ENCODE measurements at places on chromosomes 5 and 9. TPM values are rescaled to one million over a fixed set of nuclear protein-coding genes. Genes with fewer than 3 reads are reported as not detected.
A peak's percentile ranks its signal among the peaks of the same experiment; 100 is the strongest.

DNA sequence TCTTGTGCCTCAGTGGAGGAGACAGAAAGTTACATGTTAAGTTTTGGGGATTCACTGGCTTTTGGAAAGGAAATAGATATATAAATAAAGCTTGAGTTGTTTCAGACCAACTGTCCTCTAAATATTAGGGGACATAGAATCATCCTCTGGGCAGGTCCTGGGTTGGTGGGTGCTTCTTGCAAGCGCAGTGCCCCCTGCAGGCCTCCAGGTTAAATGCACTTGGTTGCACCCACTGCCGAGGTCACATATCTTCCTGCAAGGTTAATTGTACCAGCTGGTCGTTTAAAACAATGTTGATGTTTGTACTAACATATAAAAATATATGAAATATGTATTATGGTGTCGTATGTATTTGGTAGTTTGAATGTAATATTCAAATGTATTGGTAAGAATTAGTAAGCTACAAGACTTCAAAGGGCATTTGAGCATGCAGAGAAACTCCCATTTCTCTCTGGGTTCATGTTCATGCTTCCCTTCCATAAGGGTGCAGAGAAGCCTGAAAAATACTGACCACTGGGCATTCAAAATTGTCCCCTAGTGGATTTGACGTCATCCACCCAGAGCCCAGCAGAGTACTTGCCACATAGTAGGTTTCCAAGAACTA lies 87.0 kb downstream of the ZNF618 start:
- H3K36me3 ChIP-seq: peaks cover 12% of the 10 kb centered on the region
- no peak overlapping the region for H3K27ac ChIP-seq
- DNase-seq: no peak
- H3K27me3 ChIP-seq: no peaks in the 10 kb centered on the region

- H3K4me1 ChIP-seq: peaks cover 22% of the 10 kb centered on the region
- DNase-seq: no peak
- no peaks in the 10 kb centered on the region for H3K27me3 ChIP-seq
- peaks cover 2% of the 10 kb centered on the region for H3K36me3 ChIP-seq
Observed at GRCh38 chr5:42949348-42950115, 90.6 kb downstream of the ANXA2R start.

GRCh38 chr5:133564921-133565565 lies 47.3 kb downstream of the FSTL4 start:
- no peak for DNase-seq
- H3K27ac ChIP-seq: no peak overlapping the region
- H3K4me1 ChIP-seq: no peaks in the 10 kb centered on the region
- peaks cover 48% of the 10 kb centered on the region for H3K27me3 ChIP-seq
- H3K4me3 ChIP-seq: no peak overlapping the region
- H3K36me3 ChIP-seq: no peaks in the 10 kb centered on the region

DNA sequence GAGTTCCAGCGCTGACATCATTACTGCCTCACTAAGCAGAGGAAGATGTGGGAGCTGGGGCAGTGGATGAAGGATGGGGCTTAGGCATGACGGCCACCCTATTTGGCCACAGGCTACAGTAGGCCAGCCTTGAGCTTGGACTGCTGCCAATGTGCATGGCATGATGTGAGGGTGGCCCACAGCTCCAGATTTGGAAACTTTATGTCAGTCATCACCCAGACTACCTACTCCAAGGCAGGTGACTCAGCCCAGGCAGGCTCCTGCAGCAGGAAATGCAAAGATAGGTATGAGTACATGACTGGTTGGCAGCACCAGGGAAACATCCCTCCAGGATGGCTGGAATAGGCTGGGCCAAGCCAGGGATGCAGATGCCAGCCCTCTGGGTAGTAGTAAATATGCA lies 303.6 kb downstream of the SPOCK1 start:
- DNase-seq: no peak
- H3K4me1 ChIP-seq: peaks cover 25% of the 10 kb centered on the region
- H3K36me3 ChIP-seq: no peaks in the 10 kb centered on the region
- H3K27ac ChIP-seq: no peak overlapping the region
- no peak overlapping the region for H3K4me3 ChIP-seq

DNA sequence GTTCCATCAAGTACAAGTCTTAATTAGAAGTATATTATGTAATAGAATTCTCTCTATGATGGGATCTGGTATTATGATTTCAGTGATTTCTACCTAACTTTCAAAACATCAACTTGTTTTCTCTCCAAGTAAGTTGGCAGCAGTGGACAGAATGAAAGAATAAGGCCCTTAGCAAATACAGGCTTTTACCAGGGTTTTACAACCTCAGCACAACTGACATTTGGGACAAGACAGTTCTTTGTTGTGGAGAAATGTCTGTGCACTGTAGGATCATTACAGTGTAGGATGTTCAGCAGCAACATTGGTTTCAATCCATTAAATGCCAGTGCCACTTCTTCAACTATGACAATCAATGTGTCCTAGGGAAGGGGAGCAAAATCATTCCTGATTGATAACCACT lies 48.8 kb downstream of the MLANA start:
- H3K4me1 ChIP-seq: peaks cover 2% of the 10 kb centered on the region
- no peak overlapping the region for H3K4me3 ChIP-seq
- H3K27me3 ChIP-seq: no peaks in the 10 kb centered on the region
- no peak for DNase-seq
- no peak overlapping the region for H3K27ac ChIP-seq
- peaks cover 3% of the 10 kb centered on the region for H3K36me3 ChIP-seq

DNA sequence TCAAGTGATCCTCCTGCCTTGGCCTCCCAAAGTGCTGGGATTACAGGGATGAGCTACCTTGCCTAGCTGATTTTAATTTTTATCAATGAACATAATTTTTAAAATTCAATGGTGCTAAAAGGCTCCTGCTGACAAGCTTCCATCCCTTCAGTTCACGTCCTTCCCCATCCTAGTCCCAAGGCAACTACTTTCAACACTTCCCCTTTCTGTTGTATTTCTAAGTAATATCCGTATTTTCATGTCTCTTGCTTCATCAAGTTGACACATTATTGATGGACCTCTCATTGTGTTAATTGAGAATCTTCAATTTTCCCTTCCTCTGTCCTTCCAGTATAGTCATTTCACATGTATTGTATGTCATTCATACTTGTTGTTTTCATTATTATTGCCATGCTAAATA lies 93.8 kb upstream of the RASGRF2 start:
- H3K36me3 ChIP-seq: peaks cover 7% of the 10 kb centered on the region
- no peak for DNase-seq
- no peaks in the 10 kb centered on the region for H3K27me3 ChIP-seq
- H3K4me1 ChIP-seq: peaks cover 20% of the 10 kb centered on the region

DNA sequence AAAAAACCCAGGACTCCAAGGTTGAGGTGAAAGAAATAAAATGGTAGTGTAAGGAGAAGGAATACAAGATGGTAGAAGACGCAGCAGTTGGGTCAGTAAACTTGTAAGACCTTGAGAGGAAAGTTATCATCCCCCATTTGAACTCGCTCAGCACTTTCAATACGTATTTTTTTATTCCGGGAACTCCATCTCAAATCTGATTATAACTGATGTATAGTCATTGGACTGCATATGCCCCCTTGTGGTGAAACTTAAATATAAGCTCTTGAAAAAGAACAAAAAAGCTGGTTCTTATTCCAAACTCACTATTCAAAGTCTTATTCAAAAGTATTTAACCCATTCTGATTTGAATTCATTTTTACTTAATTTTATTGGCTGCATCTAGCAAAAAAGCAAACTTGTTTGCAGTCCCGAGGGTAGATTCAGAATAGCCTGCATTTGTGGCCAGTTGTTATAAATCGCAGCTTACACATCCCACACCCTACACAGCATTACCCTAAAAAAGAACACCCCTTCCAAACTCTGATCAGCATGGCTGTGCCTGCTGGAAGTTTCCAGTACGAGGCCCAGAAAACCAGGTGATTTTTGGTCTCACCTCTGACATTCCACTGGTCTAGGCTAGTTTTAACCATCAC lies 118.0 kb downstream of the ESM1 start:
- H3K4me1 ChIP-seq: peaks cover 11% of the 10 kb centered on the region
- H3K36me3 ChIP-seq: peaks cover 2% of the 10 kb centered on the region
- H3K27ac ChIP-seq: no peak overlapping the region

- peaks cover 19% of the 10 kb centered on the region for H3K4me1 ChIP-seq
- no peak for DNase-seq
- no peak overlapping the region for H3K27ac ChIP-seq
- no peaks in the 10 kb centered on the region for H3K27me3 ChIP-seq
- peaks cover 21% of the 10 kb centered on the region for H3K36me3 ChIP-seq
Observed at GRCh38 chr5:176899946-176900779, 1.0 kb upstream of the HK3 start.

DNA sequence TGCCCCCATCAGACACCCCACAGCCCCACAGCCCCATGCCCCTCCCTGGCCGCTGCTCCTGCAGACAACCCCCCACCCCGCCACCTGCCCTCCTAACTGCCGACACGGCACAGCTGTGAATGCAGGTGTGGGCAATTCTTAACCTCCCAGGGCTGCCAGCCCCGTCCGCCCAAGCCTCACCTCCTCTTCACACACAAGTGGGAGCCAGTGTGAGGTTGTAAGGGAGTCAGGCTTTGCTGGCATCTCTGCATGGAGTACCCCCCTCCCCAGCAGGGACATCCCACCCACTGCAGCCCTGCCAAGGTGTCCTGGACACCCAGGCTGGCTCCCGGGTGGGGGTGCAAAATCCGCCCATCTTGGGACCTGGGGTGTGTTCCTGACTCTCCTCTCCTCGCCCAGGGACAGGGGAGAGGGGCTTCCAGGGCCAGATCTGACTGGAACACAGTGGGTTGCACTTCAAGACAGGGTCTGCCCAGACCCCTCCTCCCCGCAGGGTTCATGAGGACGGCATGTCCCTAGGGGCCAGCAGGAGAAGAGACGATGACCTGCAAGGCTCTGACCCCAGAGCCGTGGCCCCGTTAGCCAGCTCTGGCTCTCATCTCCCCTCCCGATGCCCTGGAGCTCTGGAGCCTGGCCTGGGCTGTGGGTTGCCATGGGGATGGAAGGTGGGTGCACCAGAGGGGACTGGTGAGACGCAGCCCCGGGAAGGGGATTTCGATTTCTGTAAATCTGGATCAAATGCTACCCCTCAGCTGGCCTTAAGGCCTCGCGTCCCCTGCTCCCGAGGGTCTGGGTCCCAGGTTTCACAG lies 34.4 kb downstream of the SARDH start:
- peaks cover 1% of the 10 kb centered on the region for H3K36me3 ChIP-seq
- peaks cover 4% of the 10 kb centered on the region for H3K27me3 ChIP-seq
- H3K4me1 ChIP-seq: peaks cover 8% of the 10 kb centered on the region
- DNase-seq: peak; percentile 84

DNA sequence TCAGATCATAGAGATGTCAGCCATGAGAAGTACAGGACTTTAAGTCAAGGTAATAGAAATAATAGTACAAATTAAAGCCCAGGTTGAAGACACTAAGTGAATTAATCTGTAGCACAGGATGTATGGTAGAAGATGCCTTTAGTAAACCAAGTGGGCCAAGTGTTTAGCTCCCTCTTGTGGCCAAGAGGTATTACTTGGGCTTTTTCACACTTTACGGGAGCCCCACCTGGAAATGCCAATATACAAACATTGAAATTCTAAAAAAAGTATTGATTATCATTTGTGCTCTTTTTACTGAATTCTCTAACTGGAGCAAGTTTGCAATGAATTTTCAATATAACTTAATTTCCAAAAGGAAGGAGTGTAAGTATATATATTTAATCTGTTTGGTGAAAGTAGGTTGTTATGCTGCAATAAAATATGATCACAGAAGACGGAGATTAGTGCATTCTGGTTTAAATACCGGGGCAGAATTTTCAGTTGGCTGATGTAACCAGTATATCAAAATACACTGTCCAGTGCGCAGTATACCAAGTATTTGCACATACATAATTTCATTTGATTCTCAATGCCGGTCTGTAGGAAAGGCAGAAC lies 84.7 kb downstream of the PARP8 start:
- H3K36me3 ChIP-seq: no peaks in the 10 kb centered on the region
- H3K27me3 ChIP-seq: no peaks in the 10 kb centered on the region
- no peak overlapping the region for H3K27ac ChIP-seq
- no peak overlapping the region for H3K4me3 ChIP-seq
- H3K4me1 ChIP-seq: peaks cover 13% of the 10 kb centered on the region
- DNase-seq: no peak

- H3K4me3 ChIP-seq: no peak overlapping the region
- peaks cover 33% of the 10 kb centered on the region for H3K4me1 ChIP-seq
- H3K27me3 ChIP-seq: no peaks in the 10 kb centered on the region
- peaks cover 10% of the 10 kb centered on the region for H3K36me3 ChIP-seq
- peak overlapping the region; percentile 34 for H3K27ac ChIP-seq
- peak; percentile 77 for DNase-seq
Observed at GRCh38 chr9:137672907-137673791, 54.3 kb downstream of the EHMT1 start.

- H3K27me3 ChIP-seq: no peaks in the 10 kb centered on the region
- peak overlapping the region; percentile 91 for H3K27ac ChIP-seq
- no peak overlapping the region for H3K4me3 ChIP-seq
Observed at GRCh38 chr5:119274030-119274766, 81.6 kb upstream of the TNFAIP8 start.

- H3K27ac ChIP-seq: no peak overlapping the region
- no peak overlapping the region for H3K4me3 ChIP-seq
- H3K36me3 ChIP-seq: no peaks in the 10 kb centered on the region
- peaks cover 4% of the 10 kb centered on the region for H3K4me1 ChIP-seq
Observed at GRCh38 chr9:107496976-107497375, 7.4 kb upstream of the KLF4 start.

DNA sequence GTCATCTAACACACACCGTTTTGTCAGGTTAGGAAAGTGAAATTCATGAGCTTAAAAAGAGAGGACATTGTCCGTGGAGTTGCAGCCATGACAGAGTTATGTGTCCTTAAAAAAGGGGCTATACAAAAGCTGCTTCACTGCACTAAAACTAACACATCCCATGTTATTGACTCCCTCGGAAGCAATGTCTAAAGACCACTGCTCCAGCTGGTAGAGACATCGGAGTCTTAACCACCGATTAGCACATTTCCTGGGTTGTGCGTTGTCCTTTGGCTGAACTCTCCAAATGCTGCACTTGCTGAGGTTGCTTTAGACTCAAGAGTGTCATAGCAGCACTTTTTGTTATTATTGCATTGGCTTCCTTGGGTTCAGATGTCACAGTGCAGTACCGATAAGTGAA lies 128.3 kb upstream of the C9orf72 start:
- H3K36me3 ChIP-seq: no peaks in the 10 kb centered on the region
- no peak for DNase-seq
- H3K27me3 ChIP-seq: peaks cover 6% of the 10 kb centered on the region
- no peak overlapping the region for H3K4me3 ChIP-seq
- H3K4me1 ChIP-seq: no peaks in the 10 kb centered on the region
- H3K27ac ChIP-seq: no peak overlapping the region

CNTLN gene
- 10.9 TPM for total RNA-seq

URM1 gene
- total RNA-seq: 60.6 TPM

PDE6A gene
- total RNA-seq: 0.12 TPM

CER1 gene
- not detected for total RNA-seq

MYOZ3 gene
- total RNA-seq: 3.3 TPM

OR1J2 gene
- total RNA-seq: not detected

TAF11L10 gene
- total RNA-seq: not detected

Measured in chondrocyte (in vitro differentiated cells).